ENCODE measurements at places on chromosomes 5 and 9. TPM values are rescaled to one million over a fixed set of nuclear protein-coding genes. Genes with fewer than 3 reads are reported as not detected.

The LCN10 gene
- 1.3 TPM for total RNA-seq

The PNPLA7 gene
- total RNA-seq = 15.5 TPM

DNA sequence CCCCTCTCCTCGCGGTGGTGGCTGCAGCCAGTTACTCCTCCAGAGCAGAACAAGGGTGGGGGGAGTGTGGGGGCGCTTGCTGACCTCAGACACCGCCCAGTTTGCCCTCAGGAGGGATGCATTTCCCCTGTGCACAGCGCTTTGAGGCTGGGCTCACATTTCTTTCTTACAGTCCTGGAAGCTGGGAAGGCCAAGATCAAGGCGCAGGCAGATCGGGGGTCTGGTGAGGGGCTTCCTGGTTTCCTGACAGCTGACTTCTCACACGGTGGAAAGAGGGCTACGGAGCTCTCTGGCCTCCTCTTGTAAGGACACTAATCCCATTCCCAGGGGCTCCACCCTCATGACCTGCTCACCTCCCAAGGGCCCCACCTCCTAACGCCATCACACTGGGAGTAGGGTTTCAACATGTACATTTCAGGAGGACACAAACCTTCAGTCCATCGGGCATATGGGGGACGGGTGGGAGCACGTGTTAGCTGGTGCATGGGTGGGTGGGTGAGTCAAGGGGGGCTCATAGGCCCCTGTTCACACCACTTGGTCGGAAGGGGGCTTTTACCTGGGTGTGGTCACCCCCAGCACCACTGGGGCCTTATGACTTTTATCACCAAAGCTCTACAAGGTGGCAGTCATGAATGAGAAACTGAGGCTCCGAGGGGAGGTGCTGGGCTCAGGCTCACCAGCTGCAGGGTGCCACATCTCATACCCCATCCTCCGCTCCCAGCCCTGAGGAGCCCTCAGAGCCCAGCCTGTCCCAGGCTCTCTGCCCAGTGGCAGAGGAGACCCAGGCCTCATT, 7.7 kb upstream of the SCGB3A1 start:
- H3K4me1 ChIP-seq = no peaks in the 10 kb centered on the region
- H3K4me3 ChIP-seq = no peak overlapping the region
- no peaks in the 10 kb centered on the region for H3K36me3 ChIP-seq
- H3K27ac ChIP-seq = no peak overlapping the region
- no peaks in the 10 kb centered on the region for H3K27me3 ChIP-seq

The SLC22A4 gene
- total RNA-seq = not detected

DNA sequence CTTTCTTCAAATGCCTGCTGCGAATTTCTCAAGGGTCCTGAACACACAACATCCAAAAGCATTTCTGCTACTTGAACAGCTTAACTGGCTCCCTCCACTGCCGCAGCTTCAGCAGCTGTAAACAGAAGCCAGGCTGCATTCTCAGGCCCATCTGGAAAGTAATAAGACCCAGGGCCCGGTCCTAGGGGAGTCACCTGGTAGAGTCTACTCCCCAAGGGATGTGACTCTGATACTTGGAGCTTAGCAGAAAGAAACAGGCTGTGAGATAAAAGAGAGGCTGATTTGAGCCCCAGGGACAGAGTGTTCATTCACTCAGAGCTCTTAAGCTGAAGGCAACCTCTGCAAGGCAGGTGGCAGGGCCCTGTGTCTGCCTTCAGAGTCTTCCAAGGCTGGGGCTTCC, 356.8 kb downstream of the SPOCK1 start:
- H3K36me3 ChIP-seq = no peaks in the 10 kb centered on the region
- no peak overlapping the region for H3K27ac ChIP-seq
- DNase-seq = no peak

Measured in CD4-positive, alpha-beta memory T cell (primary cell).